ENCODE measurements at places on chromosomes 3 and 15.

- DNase-seq: no peak
These were observed 90.8 kb upstream of the TNFAIP8L3 start for GRCh38 chr15:51185213-51186159.

DNA sequence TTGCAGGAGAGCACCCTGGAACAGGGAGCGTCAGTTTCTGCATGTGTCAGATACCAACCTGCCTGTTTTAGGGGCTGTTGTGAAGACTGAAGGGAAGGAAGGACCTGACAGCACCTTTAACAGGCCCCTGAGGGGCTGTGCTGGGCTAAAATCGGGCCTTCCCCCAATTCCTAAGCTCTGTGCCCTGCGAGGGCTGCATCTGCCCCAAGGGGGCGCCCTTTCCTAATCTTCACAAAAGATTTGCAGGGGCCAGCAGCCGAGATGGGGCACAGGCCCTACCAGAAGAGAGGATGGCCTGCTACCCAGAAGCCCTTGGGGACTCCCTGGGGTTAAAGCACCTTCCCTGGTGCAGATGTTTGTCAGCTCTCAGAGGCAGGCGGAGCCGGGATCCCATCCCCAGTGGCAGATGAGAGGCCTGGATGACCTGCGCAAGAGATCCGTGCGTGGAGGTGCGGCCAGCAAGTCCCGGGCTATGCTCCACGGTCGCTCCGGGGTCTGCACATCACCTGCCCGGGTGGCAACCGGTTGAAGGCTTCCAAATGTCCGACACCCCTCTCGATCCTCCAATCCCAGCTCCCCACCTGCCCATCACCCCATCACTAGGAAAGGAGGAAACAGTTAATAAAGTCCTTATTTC lies 53.6 kb downstream of the RHCG start:
- no peak for DNase-seq

DNA sequence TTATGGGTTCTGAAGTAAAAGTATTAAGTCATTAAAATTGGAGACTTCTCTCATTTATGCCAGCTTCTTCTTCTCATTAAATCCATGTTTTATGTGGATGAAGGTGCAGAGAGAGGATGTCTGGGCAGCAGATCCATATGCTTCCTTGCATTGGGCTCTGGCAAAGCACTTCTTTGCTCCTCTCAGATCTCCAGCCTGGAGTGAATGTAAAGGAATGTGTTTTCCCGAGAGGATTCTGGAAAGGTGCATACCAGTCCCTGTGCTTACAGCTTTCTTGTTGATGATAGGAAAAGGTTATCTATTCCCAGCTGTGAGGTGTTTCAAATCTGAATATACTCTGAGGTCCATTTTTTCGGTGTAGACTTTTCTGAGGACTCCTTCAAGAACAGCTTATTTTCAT lies 79.9 kb upstream of the PEX5L start:
- DNase-seq: no peak

- DNase-seq: no peak
These were observed 69.0 kb downstream of the ATP11B start for GRCh38 chr3:182862159-182862860.

DNA sequence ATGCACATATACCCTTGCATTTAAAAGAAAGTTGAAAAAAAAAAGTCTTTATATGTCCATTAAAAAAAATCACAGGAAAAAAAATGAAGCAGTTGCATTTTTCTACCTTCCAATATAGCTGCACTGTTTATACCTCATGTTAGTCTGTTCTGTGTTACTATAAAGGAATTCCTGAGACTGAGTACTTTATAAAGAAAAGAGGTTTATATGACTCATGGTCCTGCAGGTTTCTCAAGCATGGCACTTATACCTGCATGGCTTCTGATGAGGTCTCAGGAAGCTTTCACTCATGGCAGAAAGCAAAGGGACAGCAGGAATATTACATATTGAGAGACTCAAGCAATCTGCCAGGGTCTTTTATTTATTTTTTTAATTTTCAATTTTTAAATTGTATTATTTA lies 277.2 kb upstream of the BCHE start:
- no peak for DNase-seq

DNA sequence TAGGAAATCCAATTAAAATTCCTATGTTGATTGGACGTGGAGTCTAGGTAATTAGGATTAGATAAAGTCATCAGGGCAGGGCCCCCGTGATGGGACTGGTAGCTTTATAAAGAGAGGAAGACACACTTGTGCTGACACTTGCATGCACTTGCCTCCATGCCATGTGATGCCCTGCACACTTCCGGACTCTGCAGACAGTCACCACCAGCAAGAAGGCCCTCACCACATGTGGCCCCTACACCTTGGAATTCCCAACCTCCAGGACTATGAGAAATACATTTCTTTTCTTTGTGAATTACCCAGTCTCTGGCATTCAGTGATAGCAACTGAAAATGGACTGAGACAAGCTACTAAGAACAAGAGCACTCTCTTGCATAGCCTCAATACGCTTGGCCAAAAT lies 90.6 kb downstream of the CRYGS start:
- no peak for DNase-seq

GRCh38 chr3:177196008-177196455 lies 1.2 kb downstream of the TBL1XR1 start:
- DNase-seq: no peak

GRCh38 chr15:76976572-76977270 lies 18.2 kb upstream of the PSTPIP1 start:
- DNase-seq: no peak

DNA sequence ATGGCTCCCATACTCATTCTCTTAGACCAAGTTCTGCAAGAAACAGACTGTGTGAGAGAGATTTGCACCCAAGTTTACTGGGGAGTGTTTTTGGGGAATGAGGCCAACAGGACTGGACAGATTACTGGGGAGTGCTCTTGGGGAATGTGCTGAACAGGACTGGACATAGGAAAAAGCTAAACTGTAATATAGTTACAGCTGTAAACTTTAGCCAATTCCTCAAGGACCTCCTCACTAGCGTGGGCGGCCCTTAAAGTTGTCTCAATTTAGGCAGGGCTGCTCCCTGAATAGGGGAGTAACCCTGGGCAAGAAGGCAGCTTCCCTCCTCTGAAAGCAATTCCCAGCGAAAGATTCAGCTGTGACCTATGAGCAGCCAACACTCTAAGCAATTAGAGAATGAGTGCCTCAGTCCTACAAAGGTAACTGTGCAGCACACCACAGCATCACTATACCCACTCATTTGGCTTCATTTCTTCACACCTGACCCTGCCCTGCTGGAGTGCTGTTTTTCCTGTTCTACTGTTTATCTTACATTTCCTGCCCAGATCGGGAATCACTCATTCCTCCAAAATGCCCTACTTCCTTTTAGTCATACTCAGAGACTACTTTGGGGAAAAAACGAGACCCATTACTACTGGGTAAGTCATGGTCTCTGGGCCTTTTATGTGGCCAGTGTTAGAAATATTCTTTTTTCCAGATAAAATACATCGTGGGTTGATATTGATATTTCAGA lies 41.3 kb upstream of the TRIM42 start:
- no peak for DNase-seq

DNA sequence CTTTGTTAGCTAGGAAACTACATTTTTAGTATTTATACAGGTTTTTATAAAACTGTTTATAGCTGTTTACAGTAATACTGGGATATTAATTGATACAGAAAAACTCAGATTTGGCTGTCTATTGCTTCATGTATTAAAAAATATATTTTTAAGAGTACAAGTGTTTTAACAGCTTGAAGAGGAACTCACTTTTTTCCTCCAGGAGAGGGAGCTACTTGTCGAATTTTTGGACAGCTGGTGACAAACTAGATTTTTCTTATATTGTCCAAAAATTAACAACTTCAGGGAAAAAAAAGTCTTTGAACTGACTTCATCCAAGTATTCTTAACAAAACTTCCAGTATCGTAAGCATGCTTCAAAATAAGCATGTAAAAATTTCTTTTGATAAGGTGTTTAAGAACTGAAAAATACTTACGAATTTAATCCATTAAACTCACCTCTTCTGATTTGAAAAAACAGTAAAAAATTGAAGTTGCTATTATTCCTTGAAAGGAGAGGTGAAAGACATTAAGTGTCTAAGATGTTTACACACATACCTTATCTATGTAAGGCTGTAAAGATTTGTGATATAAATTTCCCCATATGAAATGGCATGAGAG lies 4.0 kb downstream of the DIPK2A start:
- DNase-seq: no peak

GRCh38 chr15:86968244-86968643 lies 888.6 kb downstream of the AGBL1 start:
- DNase-seq: no peak

DNA sequence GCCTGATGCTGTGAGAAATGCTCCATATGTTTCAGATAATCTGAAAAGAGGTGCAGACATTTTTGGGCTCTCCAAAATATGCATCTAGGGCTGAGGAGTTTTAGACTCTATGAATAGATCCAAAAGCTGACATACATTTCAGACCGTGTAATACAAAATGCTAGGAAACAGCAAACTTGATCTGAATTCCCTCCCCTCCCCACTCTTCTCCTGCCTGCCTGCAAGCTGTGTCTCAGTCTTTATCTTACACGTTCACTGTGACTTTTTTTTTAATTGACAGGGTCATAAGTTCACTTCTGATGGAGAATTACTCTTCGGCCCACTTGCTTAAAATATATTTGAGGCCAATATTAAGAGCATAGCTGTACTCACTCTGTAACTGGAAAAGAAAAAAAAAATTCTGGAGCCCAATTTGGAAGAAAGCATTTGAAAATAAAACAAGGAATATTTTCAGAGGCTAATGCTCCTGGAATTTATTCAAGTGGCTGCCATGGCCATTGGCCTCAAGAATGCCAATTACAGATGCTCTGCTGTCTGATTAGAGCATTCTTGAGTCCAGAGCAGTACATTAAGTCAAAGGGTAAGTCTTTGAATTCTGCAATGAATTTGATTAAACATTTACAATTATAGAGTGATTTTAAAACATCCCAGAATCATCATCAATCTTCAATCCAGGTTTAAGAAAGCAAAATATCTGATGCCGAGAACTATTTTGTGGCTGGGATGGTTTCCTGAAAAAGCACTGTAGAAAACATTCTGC lies 146.2 kb upstream of the SEMA6D start:
- DNase-seq: no peak

DNA sequence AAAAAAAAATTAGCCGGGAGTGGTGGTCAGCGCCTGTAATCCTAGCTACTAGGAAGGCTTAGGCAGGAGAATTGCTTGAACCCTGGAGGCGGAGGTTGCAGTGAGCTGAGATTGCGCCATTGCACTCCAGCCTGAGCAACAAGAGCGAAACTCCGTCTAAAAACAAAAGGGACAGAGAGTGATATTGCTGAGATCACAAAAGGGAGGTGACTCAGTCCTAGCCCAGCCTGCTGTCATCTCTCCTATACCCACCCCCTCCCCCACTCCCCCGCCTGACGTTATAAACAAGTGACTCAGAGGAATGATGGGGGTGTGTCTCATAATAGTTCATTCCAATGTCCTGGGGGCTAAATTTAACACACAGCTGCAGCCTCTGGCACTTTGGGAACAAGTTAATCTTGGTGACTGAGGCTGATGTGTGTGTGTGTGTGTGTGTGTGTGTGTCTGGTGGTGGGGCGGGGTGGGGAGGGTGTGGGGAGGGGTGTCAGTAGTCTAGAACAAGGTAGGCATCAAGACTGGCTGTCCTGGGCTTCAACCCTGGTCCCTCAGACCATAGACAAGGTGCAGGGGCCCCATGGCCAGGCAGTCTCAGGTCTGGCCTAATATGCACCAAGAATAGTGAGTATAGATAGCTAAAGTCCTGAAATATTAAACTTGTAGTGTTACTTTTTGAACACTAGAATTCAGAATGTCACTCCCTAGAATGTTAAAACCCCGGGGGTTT lies 1.3 kb upstream of the KLHL40 start:
- no peak for DNase-seq

DNA sequence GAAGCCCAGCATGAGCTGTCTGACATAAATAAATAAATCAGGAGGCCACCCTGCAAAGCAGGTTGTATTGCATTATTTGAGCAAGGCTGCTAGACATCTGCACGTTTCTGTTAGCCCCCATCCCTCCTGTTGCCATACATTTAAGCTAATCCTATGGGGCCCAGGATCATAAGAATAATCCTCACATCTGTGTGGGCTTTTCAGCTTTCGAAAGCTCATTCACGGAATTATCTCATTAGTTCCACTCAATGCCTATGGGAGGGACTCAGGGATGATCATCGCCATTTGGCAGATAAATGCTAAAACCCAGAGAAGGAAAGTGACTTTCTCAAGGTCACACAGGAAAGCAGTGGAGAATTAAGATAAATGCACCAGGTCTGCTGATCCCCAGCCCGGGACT lies 123.4 kb downstream of the TLE3 start:
- DNase-seq: no peak

GRCh38 chr15:89654847-89655805 lies at the start of gene KIF7:
TSS of gene KIF7 (minus strand) at chr15:89655467. CDS start at chr15:89652930, 2,537 bp downstream.
- no peak for DNase-seq

DNA sequence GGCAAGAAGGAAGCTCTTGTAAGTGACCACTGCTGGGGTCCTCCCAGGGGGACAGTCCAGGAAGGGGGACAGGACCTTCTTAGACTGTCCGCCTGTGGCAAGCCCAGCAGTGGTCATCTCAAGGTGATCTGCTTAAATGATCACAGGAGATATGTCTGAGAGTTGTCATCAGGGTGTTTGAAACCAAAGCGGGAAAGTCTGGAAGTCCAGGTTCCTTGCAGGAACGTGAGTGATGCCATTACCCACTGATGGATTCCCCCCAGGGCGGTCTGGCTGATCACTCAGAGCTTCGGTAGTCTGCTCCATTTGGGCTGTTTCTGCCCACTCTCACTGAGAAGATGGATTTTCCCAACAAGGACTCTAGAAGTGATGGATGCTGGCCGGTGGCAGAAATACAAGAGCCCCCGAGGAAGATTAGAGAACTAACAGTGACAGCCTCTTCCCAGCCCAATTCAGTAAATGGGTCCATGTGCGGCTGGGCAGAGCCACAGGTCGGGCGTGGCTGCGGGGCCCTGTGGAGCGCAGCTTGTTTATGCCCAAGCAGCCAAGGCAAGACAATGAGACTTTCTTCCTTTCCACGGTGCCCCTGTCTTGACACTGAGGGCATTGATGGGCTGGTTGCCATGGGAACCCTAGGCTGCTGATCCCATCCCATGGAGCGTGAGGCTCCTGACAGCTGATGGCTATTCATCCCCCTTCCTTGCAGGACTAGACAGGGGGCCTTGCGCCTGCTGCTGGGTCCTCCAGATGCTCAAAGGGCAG lies 9.5 kb downstream of the PCSK6 start:
- no peak for DNase-seq

DNA sequence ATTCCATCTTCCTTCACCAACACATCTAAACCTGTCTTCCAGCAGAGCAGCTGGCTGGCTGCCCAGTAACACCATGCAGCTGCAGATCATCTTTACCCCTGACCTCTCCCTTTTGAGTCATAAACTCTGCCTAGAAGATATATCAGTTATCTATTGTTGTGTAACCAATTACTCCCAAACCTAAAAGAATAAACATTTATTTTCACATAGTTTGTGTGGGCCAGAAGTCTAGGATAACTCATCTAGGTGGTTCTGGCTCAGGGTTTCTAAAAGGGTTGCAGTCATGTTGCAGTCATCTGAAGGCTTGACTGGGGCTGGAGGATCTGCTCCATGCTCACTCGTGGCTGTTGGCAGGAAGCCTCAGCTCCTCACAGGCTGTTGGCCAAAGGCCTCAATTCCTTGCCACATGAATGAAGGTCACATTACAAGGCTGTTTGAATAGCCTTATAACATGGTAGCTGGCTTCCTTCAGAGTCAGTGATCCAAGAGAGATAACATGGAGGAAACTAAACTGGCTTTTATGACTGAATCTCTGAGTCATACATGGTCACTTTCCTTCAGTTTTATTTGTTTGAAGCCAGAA lies 92.8 kb downstream of the GOLIM4 start:
- no peak for DNase-seq

GRCh38 chr15:78075490-78076230 lies 1.9 kb downstream of the TBC1D2B start:
- DNase-seq: no peak

GRCh38 chr3:172520301-172520831 lies 2.9 kb downstream of the TNFSF10 start:
- DNase-seq: no peak

All from stimulated activated CD8-positive, alpha-beta memory T cell treated with anti-CD3 and anti-CD28 coated beads, Interleukin-7, amount 100 ng/mL, for 1 hour (primary cell).